ENCODE measurements at places on chromosomes 11 and 22.

- no peak for DNase-seq
These were observed 138.5 kb downstream of the FEZ1 start for GRCh38 chr11:125357551-125357950.

DNA sequence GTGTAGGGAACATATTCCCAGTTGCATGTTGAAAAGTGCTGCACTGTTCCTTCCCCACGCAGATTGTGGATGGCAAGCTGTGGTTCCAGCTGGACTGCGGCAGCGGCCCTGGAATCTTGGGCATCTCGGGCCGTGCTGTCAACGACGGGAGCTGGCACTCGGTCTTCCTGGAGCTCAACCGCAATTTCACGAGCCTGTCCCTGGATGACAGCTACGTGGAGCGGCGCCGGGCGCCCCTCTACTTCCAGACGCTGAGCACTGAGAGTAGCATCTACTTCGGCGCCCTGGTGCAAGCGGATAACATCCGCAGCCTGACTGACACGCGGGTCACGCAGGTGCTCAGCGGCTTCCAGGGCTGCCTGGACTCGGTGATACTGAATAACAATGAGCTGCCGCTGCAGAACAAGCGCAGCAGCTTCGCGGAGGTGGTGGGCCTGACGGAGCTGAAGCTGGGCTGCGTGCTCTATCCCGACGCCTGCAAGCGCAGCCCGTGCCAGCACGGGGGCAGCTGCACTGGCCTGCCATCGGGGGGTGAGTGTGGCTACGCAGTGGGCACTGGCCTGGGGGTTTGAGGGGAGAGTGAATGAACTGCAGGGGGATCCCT lies 102.7 kb upstream of the MTNR1B start:
- DNase-seq: no peak

DNA sequence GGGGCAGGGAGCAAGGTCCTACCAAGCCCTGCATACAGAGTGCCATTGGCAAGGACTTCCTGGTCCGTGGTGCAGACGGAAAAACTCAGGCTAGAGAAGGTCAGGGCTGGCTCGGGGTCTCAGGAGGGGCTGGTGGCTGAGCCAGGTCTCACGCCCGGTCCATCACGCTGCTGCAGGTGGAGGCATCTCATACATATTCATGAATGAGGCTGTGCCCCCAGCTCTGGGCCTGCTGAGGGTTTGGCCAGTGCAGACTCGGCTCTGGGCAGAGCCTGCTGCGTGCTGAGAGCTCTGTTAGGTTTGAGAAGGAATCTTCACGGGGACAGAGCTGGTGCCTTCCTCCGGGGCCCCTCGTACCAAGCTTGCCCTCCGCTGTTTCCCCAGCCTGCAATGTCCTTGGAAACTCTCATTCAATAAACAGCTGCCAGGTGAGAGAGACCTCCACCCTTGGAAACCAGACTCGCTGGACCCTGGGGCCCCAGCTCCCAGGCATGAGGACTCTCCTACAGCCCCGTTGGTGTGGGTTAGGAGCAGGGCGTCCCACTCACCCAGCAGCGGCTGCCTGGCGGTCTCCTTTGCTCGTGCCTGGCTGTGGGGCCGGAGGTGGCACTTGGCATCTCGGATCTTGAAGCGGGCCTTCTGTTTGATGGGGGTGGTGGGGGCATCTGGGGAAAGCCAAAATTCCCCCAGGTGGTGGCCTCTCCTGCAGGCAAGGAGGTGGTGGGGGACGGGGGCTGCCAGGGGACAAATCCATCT lies 33.9 kb upstream of the TTLL12 start:
- no peak for DNase-seq

GRCh38 chr11:62712861-62713260 lies 5.4 kb downstream of the GNG3 start:
- DNase-seq: no peak

- DNase-seq: no peak
These were observed 534.9 kb downstream of the SOX6 start for GRCh38 chr11:15821451-15821850.

- DNase-seq: no peak
These were observed 119.8 kb downstream of the ST3GAL4 start for GRCh38 chr11:126475014-126475991.

- no peak for DNase-seq
These were observed 1.3 kb upstream of the SCARF2 start for GRCh38 chr22:20438678-20439492.

DNA sequence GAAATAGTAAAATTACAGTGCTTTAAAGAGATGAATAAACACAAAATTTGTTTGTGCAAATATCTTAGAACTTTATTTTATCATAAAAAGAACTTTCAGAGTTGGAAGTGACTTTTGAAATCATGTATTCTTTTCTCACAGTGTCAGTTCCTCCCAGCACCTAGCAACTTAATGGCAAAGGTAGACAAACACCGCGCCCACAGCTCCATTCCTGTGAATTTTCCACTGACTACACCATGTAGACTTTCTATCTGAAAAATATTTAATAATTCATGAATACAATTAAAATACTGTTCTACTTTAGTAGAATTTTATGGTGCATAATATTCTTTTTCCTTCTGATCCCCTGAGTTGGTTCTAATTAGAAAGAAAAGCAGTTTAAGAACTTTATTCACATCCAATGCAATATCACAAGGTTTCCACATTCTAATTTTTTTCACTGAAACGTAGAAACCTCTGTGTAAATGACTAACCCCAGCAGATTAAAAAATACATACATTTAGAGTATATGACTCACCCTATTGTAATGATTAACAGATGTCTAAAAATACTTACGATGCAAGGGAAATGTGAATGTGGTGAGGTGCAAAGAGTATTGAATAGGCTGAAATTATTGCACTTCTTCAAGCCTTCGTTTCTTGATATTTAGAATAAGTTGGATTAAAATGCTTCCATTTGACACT lies 218.2 kb upstream of the CCDC179 start:
- no peak for DNase-seq

- no peak for DNase-seq
These were observed 38.6 kb downstream of the ETS1 start for GRCh38 chr11:128548649-128549255.

- no peak for DNase-seq
These were observed 13.5 kb downstream of the C11orf97 start for GRCh38 chr11:94525546-94526324.

GRCh38 chr22:39617970-39618757 lies 47.6 kb downstream of the CACNA1I start:
- DNase-seq: no peak
